ENCODE measurements at places on chromosomes 6 and 20. TPM values are rescaled to one million over a fixed set of nuclear protein-coding genes. Genes with fewer than 3 reads are reported as not detected.

DNA sequence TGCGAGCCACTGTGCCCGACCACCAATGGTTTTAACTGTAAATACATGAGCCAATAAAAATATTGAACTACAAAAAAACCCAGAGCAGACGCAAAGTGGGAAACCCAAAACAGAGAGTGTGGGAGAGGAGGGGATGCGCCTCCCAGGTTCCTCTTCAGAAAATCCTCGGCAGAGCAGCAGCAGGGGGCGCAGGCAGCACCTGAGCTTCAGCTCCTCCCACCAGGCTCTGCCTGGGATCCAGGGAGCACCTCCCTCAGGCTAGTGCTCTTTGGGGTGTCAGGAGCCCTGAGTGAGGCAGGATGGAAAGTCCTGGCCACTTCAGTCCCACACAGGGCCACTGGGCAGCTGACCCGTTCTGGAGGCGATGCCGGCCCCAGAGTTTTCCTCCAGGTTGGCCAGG is 536.9 kb upstream of the CDH4 start:
- no peak overlapping the region for H3K27ac ChIP-seq
- no peaks in the 10 kb centered on the region for H3K36me3 ChIP-seq
- no peak overlapping the region for H3K4me3 ChIP-seq

DNA sequence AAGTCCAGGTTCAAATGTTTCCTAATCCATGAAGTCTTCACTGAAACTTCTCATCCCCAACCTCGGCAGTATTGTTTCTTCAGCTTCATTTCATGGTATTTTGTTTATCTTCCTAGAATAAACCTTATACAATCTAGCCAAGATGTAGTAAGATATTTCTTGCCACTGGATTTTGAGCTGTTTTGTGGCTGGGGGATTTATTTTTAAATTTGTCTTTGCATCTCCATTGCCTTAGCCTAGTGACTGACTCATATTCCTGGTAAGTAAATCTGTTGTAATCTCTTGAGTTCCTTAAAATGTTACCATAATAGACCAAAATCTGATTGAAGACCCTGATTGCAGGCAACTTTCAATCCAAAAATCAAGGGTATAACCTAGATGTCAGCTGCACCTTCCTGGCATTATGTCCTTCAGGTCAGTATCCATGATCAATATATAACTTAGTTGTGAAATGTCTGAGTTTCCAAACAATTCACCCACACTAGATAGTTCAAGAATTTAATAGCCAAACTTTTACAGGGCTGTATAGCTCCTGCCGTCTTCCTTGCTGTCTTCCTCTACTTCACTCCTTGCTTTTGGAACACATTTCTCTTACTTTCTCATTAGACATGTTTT is 4.7 kb upstream of the TRMT11 start:
- no peak overlapping the region for H3K27ac ChIP-seq
- no peaks in the 10 kb centered on the region for H3K4me1 ChIP-seq
- no peaks in the 10 kb centered on the region for H3K27me3 ChIP-seq
- no peak for DNase-seq
- no peak overlapping the region for H3K4me3 ChIP-seq

- H3K4me1 ChIP-seq, result no peaks in the 10 kb centered on the region
- no peak overlapping the region for H3K4me3 ChIP-seq
- DNase-seq, result no peak
- H3K27ac ChIP-seq, result no peak overlapping the region
- peaks cover 24% of the 10 kb centered on the region for H3K36me3 ChIP-seq
Measured at GRCh38 chr6:131054392-131055250, 8.4 kb downstream of the EPB41L2 start.

Gene FAXC
- not detected for total RNA-seq

Gene NHLRC1
- 0.16 TPM for total RNA-seq
